ENCODE measurements at places on chromosomes 5 and 9.

DNA sequence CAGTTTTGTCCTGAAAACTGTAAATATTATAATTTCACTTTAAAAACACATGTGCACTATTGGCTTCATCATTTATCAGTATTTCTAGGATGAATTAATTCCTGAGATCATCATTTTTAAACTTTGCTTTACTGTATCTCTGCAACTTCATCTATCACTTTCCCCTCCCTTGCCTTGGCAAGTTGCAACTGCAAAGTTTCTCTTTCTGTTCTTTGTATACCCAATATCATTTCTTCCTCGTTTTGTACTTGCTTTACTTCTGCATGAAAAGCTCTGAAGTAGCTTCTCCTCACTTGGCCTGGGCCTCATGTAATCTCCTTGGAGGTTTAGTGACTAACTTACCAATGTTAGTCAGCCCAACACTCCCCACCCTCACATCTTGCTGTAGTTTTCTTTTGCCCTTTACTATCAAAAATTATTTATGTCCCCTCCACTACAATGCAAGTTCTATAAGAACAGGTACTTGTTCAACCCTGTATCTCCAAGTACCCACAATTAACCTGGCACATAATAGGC lies 12.8 kb downstream of the C5orf63 start:
- no peak for DNase-seq

DNA sequence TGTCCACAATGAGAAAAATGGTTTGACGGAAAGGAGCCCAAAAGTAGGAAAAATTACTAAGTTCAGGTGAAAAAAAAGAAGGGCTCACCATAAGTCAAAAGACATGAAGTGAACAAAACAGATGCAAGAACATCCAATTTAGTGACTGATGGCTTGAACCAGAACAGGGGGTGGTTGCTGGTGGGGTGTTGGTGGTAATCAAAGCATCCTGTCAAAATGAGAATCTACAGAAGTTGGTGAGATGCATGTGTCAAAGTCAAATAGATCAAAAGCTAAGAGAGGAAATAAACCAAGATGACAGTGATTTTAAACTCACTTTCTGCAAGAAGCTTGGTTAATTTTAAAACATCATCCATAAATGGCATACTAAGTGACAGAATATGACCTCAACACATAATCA lies 117.4 kb downstream of the MLLT3 start:
- no peak for DNase-seq

- DNase-seq = no peak
These were observed 3.2 kb downstream of the CD180 start for GRCh38 chr5:67193439-67193807.

DNA sequence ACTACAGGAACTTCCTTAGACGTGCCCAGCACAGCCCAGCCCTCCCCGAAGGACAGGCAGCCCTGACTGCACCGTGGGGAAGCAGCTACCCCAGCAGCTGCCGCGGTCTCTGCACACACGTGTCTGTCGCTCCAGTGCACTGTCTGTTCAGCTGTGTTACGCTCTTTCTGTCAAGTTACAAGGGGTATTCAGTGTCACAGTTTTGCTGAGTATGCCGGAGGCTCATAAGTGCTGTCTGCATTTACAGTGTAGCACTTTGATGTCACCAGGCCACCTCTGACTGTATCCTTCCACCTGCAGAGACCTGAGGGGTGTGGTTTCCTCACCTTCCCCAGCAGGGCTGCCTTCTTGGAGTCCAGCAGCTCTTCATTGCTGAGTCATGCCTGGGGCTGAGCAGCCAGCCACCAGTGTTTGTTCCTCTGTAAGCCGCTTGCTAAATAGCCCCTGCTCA lies 126.8 kb downstream of the EHMT1 start:
- peak; percentile 51 for DNase-seq

GRCh38 chr9:134358662-134359319 lies 32.5 kb downstream of the RXRA start:
- DNase-seq = no peak

GRCh38 chr9:17021387-17021970 lies 113.4 kb upstream of the CNTLN start:
- no peak for DNase-seq

DNA sequence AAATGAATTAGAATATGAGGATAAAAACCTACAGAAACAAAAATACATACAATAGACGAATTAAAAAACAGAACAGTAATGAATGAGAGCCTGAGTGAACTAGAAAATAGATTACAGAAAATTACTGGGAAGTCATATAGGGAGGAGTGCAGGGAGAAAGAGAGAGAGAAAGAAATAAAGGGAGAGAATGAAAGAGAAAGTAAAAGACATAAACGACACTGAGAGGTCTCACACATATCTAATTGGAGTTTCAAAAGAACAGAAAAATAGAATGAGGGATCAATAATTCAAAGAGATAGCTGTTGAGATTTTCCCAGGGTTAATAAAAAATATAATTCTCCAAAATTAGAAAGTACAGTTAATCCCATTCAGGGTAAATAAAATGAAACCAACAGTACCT lies 156.4 kb upstream of the FTMT start:
- DNase-seq = no peak

GRCh38 chr5:176901260-176902101 lies 2.3 kb upstream of the HK3 start:
- DNase-seq = no peak

- no peak for DNase-seq
These were observed 52.4 kb downstream of the MEF2C start for GRCh38 chr5:88830567-88830966.

- no peak for DNase-seq
These were observed 38.4 kb downstream of the RCL1 start for GRCh38 chr9:4831119-4831518.

DNA sequence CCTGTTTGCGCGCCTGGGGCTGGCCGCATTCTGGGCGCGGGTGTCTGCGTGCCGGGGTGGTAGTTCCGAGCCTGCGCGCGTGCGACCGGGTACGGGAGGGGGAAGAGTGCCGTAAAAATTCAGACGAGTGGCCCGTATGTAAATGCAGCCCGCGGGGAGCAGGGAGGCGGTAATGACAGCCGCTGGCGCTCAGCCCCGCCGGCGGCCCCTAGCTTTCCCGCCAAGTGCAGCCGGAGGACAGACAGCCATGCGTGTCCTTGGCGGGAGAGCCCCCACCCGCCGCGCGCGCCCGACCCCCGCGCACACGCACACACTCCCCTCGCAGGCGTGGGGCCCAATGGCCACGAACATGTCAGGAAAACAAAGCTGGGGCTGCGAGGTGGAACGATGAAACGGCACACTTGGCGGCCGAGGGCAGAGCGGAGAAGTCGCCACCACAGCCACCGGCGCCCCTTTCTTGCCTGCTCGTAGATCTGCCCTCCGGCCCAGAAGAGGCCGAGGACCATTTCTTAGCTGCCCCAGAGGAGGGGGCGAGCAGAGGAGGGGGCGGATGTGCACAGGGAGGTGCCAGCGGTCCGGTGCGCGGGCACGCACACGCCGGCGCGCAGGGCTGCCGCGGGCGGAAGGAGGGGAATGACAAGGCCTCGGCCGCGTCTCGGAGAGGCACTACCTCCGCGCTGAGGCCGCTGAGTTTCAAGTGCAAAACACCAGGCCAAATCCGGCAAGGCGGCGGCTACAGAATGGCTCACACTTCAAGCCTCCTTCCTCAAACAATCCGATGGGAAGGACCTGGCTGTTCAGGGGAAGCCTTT lies 208.4 kb downstream of the MEF2C start:
- no peak for DNase-seq

GRCh38 chr9:127943731-127944144 lies 6.1 kb upstream of the DPM2 start:
- peak; percentile 88 for DNase-seq

DNA sequence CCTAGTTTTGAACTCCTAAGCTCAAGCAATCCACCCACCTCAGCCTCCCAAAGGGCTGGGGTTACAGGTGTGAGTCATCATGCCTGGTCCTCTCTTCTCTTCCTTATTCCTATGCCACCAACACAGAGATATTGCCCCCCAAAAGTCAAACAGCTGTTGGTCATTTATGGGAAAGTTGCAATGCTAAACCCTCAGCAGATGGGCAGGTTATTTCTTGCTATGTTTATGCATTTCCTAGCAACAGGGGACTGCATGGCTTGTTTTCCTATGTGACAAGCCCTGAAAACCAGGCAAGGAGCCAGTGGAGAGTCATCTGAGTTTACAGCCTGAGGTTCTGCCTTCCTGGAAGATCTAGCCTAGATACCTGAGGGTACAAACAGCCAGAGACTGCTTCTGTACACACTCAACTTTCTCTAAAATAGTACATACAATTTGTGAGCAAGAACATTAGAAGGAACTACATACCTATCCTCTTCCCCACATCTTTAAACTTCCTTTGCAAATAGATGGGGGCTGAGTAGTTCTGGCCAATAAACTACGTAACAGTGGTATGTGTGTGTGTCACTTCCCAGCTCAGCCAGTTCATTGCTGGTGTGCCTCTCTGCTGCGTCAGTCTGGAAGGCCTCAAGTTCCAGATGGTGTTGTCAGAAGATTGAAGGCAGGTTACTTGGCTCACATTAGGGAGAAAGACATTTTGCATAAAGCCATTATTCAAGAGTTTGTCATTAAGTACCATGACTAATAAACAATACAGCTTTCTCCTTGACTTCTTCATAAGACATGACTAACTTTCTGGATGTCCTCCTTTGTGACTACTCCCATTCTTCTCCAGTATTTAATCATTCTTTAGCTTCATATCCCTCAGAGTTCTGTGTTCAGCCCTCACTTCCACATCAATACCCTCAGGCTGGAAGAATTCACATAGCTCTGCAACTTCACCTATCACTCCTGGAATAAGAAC lies 65.3 kb downstream of the CSNK1A1 start:
- no peak for DNase-seq

DNA sequence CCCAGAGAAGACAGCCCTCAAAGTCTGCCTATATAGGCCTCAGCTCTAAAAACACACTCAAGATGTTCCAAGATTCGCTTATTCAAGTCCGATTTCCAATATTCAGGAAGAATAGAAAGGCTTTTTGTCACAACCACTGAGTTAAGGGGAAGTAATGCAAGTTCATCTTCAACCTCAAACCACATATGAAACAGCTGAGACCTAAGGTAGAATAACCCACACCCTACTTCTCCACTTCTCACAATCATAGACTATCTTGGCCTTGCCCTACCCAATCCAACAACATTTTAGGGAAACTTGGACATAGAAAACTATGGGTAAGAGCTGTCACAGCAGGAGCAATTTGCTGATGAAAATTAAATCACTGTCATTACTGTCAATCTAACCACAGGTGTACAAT lies 152.0 kb upstream of the LRRTM2 start:
- no peak for DNase-seq

DNA sequence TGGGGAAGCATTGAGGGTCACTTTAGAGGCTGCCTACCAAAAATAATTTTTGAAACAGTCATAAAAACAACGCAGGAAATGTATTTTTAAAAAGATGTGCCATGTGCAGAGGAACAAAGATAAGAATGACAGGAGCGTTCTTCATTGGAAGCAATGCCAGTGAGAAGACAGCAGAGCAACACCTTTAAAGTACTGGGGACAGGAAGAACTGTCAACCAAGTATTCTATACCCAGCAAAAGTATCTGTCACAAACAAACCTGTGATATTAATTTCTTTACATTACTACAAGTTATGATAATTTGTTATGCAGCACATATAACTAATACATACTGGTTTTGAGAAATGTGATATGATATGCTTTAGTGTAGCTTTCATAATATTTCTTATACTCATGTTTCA lies 675.6 kb downstream of the IRX1 start:
- no peak for DNase-seq

- DNase-seq = no peak
These were observed 15.7 kb upstream of the POMT1 start for GRCh38 chr9:131487001-131487400.

DNA sequence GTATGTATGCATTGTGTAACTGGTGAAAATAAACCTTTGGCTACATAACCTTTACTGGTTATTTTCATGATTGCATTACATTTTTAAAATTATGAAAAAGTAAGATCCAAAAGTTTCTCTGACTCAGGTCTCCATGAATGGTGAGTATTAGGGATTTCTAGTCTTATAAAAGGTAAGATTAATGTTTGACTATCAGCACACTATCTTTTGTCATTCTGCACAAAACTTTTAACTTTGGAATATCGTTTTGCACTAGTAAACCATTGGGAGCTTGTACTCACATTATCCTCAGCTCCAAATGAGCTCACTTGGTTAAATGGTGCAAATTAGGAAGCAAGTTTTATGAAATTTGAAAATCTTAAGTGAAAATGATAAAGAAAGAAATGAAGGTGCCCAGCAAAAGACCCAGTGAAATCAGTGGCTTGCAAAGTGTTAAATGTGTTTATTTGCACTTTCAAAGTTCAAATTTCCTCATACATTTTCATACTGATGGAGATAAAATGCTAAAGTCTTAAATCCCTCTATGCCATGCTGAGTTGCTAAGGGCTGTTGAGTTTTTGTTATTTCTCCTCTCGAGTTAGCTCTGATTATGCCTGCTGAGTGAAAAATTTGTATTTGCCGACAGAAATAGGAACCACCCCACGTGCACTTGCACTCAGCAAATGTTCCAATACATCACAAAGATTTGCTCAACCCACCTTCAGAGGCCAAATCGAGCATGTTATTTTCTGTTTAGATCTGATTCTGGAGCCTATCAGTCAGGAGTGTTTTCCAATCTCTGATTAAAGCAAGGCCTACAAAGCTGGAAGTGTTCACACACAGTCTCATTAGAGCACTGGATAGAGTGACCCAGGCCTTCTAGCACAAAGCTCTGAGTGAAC lies 885.7 kb downstream of the NR2F1-AS1 start:
- no peak for DNase-seq

- DNase-seq = no peak
These were observed 27.4 kb upstream of the TXN start for GRCh38 chr9:110283751-110284150.

- DNase-seq = no peak
These were observed 148.2 kb downstream of the DROSHA start for GRCh38 chr5:31383734-31384133.

GRCh38 chr5:95281226-95281625 lies 3.7 kb downstream of the MCTP1 start:
- no peak for DNase-seq

GRCh38 chr5:82785882-82786509 lies 291.2 kb downstream of the TMEM167A start:
- no peak for DNase-seq

- DNase-seq = no peak
These were observed 69.4 kb downstream of the PPIC start for GRCh38 chr5:122967085-122967484.

- DNase-seq = no peak
These were observed 45.4 kb downstream of the NTNG2 start for GRCh38 chr9:132207215-132207614.

GRCh38 chr5:102617191-102618187 lies 118.7 kb upstream of the SLCO6A1 start:
- DNase-seq = no peak

GRCh38 chr9:2022560-2022959 lies 7.4 kb downstream of the SMARCA2 start:
- DNase-seq = no peak

GRCh38 chr9:96318921-96319565 lies 17.1 kb upstream of the HSD17B3 start:
- DNase-seq = no peak

Measured in GM12891 (cell line).